ENCODE measurements at places on chromosomes 5 and 9. TPM values are rescaled to one million over a fixed set of nuclear protein-coding genes. Genes with fewer than 3 reads are reported as not detected.

- no peaks in the 10 kb centered on the region for H3K4me1 ChIP-seq
- no peaks in the 10 kb centered on the region for H3K27me3 ChIP-seq
- no peak overlapping the region for H3K4me3 ChIP-seq
- H3K36me3 ChIP-seq = no peaks in the 10 kb centered on the region
- no peak overlapping the region for H3K27ac ChIP-seq
- no peak for DNase-seq
Measured at GRCh38 chr9:9016597-9016996, 1217.0 kb upstream of the DMAC1 start.

DNA sequence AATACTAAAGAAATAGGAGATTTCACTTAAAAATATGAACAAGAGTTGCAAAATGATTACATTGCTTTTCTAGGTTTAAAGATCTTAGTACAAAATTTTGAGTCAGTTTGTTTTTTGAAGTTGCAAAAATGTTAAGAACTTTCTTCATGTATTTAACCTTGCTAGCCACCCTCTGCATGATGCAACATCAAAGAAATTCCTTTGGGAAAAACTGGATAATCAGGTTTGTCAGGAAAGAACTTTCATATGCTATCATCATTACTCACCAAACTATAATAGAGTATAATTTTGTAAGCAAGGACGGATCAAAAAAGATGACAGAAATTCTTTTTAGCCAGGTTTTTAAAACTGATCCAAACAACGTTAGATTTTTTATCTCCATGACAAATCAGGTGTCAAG lies 116.9 kb upstream of the MRPS30 start:
- H3K4me3 ChIP-seq = no peak overlapping the region
- no peak overlapping the region for H3K27ac ChIP-seq
- no peak for DNase-seq
- H3K27me3 ChIP-seq = no peaks in the 10 kb centered on the region

KCNN2 gene
- total RNA-seq = not detected

IFNK gene
- not detected for total RNA-seq

DNA sequence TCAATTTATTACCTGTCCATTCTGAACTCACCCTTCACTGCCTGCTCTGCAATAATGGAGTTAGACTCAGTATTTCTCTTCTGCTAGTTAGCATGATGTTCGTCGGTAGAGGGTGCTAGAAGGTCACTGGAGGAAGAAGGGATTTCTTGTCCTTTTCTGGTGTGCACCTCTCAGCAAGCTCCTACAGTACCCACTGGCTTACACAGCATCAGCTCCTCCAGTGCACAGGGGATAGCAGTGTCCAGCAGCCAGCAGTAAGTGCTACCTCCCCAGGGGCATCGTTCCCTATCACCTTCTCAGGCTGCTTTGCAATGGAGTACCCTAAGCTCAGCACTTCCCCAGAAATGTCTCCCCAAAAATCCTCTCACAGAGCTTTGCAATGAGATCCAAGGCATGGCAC lies 45.9 kb upstream of the APC start:
- no peak overlapping the region for H3K27ac ChIP-seq
- peak; percentile 16 for DNase-seq
- no peaks in the 10 kb centered on the region for H3K4me1 ChIP-seq
- no peak overlapping the region for H3K4me3 ChIP-seq
- H3K36me3 ChIP-seq = no peaks in the 10 kb centered on the region

- H3K27me3 ChIP-seq = peaks cover 80% of the 10 kb centered on the region
- no peak overlapping the region for H3K27ac ChIP-seq
- DNase-seq = no peak
- no peaks in the 10 kb centered on the region for H3K4me1 ChIP-seq
Measured at GRCh38 chr5:51384281-51384840, 1.1 kb downstream of the ISL1 start.

TRIO gene
- total RNA-seq = 6.8 TPM

DNA sequence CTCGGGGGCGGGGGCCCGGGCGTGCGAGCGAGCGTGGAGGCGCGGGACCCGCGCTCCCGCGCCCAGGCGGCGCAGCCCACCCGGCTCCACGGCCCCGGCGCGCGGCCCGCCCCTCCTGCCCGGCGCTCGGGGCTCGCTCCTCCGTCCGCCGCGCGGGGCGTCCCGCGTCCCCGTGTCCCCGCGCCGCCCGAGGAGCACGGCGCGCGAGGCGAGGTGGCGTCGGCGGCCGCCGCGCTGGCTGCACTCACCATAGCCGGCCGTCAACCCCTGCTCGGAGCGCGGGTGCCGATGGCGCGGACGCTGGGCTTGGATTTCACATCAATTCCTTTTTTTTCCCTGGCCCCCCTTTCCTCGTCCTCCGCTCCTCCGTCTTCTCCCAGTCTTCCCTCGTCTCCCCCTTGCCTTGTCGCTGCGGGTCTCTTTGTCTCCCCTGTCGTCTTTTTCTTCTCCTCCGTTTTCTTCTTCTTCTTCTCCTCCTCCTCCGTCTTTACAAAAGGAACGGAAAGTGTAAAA lies 494 bp downstream of the PTCH1 start:
- DNase-seq = no peak
- H3K4me3 ChIP-seq = peak overlapping the region; percentile 93
- no peaks in the 10 kb centered on the region for H3K36me3 ChIP-seq
- H3K4me1 ChIP-seq = peaks cover 19% of the 10 kb centered on the region
- H3K27ac ChIP-seq = peak overlapping the region; percentile 67

DNA sequence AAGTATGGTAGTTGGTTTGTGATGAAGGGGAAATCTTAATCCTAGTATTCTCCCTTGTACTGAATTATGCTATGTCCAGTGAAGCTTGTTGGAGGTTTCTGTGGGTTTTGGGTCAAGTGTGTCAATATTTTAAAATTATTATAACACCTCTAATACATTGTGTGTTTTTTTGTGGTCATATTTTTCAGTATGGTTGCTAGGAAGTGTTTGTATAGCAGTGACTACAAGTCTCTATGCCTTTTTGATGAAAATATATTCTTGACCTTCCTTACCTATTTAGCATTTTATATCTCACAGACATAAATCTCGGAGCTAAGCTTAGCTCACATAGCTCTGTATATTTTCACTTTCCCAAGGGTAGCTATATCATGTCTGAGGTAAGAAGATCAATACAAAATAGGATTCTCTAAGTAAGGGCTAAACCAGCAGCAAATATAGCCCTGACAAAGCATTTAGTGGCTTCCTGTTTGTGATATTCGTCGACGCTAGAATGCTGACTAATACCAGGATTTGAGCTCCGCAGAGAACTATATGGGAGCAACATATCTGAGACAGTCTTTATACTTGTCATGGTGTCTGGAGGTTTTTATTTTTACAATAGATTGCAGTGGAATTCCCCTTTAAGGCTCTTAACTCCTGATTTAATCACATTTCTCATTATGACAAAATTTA lies 82.3 kb downstream of the MACIR start:
- H3K27me3 ChIP-seq = peaks cover 2% of the 10 kb centered on the region
- no peaks in the 10 kb centered on the region for H3K36me3 ChIP-seq
- no peaks in the 10 kb centered on the region for H3K4me1 ChIP-seq
- no peak for DNase-seq
- H3K27ac ChIP-seq = no peak overlapping the region
- no peak overlapping the region for H3K4me3 ChIP-seq

GRCh38 chr9:125589287-125589686 lies 117.7 kb downstream of the MAPKAP1 start:
- no peak for DNase-seq
- no peaks in the 10 kb centered on the region for H3K36me3 ChIP-seq
- H3K4me3 ChIP-seq = no peak overlapping the region
- no peaks in the 10 kb centered on the region for H3K27me3 ChIP-seq

DNA sequence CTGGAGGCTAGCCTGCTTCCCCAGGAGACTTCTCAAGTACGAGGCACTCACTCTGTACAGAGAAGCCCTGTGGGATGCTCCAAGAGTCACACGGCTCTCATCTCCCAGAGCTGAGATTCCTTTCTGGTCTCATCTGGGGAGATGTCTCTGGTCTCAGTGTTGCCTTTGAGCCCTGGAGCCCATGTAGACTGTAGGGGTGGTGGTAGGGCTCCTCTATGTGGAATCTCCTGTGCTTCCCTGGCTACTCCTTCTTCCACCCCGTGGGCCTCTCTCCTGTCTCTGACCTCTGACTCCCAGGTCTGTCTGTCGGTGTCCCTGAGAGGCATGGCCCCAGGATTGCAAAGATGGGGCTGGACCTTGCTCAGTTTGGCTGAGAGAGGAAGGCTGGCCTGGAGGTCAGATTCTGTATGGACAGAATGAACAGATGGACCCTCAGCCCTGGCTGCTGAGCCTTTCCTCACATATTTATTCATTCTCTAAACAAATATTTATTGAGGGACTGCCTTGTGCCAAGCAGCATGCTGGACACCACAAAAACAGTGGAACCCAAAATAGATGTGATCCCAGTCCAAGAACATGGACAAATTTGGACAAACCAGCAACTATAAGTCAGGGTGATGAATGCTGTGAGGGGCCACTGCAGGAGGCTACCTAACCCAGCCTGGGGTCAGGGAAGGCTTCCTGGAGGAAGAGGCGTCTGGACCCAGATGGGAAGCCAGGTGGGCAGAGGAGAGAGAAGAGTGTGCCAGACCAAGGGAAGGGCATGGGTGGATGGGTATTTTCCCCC lies 2.6 kb downstream of the CCL19 start:
- H3K4me1 ChIP-seq = no peaks in the 10 kb centered on the region
- H3K27ac ChIP-seq = no peak overlapping the region
- no peak for DNase-seq
- H3K36me3 ChIP-seq = no peaks in the 10 kb centered on the region
- no peak overlapping the region for H3K4me3 ChIP-seq

- peaks cover 43% of the 10 kb centered on the region for H3K4me1 ChIP-seq
- H3K27ac ChIP-seq = peak overlapping the region; percentile 96
- H3K27me3 ChIP-seq = no peaks in the 10 kb centered on the region
- H3K36me3 ChIP-seq = no peaks in the 10 kb centered on the region
- DNase-seq = no peak
- H3K4me3 ChIP-seq = peak overlapping the region; percentile 82
Measured at GRCh38 chr5:14414656-14415023, 167.0 kb upstream of the OTULINL start.

- peaks cover 4% of the 10 kb centered on the region for H3K4me1 ChIP-seq
- H3K36me3 ChIP-seq = peaks cover 3% of the 10 kb centered on the region
- H3K27ac ChIP-seq = peak within 1 kb of the TSS; percentile 72
- peak; percentile 100 for DNase-seq
Measured at GRCh38 chr9:136790640-136791515, at the start of gene TMEM141. TSS of gene TMEM141 (plus strand) at chr9:136791344. CDS start at chr9:136791371, 27 bp downstream.

DNA sequence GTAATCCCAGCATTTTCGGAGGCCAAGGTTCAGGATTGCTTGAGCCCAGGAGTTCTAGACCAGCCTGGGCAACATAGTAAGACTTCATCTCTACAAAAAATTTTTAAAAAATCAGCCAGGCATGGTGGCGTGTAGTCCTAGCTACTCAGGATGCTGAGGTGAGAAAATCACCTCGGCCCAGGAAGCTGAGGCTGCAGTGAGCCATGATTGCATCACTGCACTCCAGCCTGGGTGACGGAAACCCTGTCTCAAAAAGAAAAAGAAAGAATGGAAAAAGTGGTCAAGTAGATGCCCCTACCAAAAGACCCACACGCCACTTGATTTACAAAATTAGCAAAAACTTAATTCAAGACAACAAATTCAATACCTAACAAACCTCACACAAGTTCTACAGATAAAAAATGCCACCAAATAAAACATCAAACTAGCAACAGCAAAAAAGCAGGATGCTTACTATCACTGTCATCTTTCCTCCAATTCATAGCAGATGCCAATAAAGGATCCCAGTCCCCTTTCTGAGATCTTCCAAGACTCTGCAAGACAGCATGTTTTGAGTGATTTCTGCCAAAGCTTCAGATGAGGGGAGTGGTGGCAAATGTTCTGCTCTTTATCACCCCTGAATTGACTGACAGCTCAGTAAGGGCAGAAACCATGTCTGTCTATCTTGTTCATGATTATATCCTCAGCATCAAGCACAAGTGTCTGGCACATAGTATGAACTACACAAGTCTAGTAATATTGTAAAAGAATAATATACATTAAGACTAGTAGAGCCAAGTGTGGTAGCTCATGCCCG lies 34.2 kb upstream of the TESK1 start:
- H3K4me3 ChIP-seq = no peak overlapping the region
- H3K27ac ChIP-seq = peak overlapping the region; percentile 16
- no peaks in the 10 kb centered on the region for H3K36me3 ChIP-seq
- peaks cover 9% of the 10 kb centered on the region for H3K4me1 ChIP-seq

Data from naive thymus-derived CD8-positive, alpha-beta T cell (primary cell).